ENCODE measurements at places on chromosomes 3 and 15.
A peak's percentile ranks its signal among the peaks of the same experiment; 100 is the strongest.

GRCh38 chr3:12999147-13000140 lies 73.8 kb downstream of the IQSEC1 start:
- no peaks in the 10 kb centered on the region for H3K27me3 ChIP-seq
- H3K4me3 ChIP-seq: no peak overlapping the region
- DNase-seq: peak; percentile 96
- H3K36me3 ChIP-seq: no peaks in the 10 kb centered on the region

- H3K4me1 ChIP-seq: no peaks in the 10 kb centered on the region
- H3K36me3 ChIP-seq: no peaks in the 10 kb centered on the region
- no peak overlapping the region for H3K27ac ChIP-seq
- no peak for DNase-seq
- H3K27me3 ChIP-seq: no peaks in the 10 kb centered on the region
Observed at GRCh38 chr3:72032441-72033135, 247.6 kb upstream of the PROK2 start.

DNA sequence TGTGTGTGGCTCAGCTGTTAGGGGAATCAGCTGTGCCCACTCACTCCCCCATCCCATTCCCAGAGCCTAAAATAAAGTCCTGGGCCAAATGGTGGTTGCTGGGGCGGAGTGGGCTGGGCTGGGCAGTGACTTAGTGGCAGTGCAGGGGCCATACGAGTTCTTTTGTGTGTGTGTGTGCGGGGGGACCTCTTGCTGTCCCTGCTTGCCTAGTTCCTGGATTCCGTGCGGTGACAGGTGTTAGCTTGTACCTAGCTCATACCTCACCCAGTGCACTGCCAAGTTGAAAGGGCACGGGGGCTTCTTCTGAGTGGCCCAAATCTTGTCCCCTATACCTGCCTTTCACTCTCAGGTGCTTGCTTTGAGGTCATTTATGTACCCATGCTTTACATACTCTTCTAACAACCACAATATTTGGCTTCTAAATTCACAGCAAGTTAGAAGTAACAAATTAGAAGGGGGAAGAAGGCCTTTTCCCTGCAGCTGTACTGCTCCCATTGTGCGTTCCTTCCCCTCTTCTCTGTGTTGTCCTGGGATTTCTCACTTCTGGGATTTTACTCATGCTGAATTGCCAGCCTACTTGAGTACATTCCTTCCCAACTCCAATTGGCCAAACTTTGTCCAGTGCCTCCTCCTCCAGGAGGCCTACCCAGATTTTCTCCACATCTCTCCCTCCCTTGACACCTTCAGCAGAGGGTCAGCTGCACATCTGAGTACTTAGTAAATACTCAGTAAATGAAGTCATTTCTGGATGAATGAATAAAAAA lies 66.3 kb upstream of the POLG start:
- no peaks in the 10 kb centered on the region for H3K36me3 ChIP-seq
- H3K4me1 ChIP-seq: peaks cover 19% of the 10 kb centered on the region
- no peak for DNase-seq
- H3K4me3 ChIP-seq: no peak overlapping the region

DNA sequence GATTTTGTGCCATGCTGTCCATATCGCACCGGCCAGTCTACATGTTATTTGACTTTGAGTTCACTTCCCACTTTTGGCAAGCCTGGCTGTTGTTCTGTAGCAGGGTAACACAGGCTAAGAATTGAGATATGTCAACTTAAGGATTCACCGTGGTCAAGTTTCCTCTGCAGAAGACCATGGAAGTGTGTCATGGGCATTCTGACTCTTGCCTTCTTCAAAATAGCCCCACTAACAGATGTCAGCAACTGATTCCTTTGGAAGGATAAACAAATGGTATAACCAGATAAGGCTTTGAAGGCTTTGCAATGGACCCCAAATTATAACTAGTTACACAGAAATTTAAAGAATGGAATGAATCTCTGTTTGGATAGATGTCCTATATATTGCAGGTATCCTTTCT lies 20.1 kb upstream of the CD47 start:
- H3K27me3 ChIP-seq: no peaks in the 10 kb centered on the region
- no peaks in the 10 kb centered on the region for H3K36me3 ChIP-seq
- H3K27ac ChIP-seq: no peak overlapping the region

GRCh38 chr3:38152609-38153008 lies 12.7 kb upstream of the OXSR1 start:
- H3K4me3 ChIP-seq: no peak overlapping the region
- H3K36me3 ChIP-seq: no peaks in the 10 kb centered on the region
- no peak for DNase-seq
- no peaks in the 10 kb centered on the region for H3K4me1 ChIP-seq
- no peaks in the 10 kb centered on the region for H3K27me3 ChIP-seq

DNA sequence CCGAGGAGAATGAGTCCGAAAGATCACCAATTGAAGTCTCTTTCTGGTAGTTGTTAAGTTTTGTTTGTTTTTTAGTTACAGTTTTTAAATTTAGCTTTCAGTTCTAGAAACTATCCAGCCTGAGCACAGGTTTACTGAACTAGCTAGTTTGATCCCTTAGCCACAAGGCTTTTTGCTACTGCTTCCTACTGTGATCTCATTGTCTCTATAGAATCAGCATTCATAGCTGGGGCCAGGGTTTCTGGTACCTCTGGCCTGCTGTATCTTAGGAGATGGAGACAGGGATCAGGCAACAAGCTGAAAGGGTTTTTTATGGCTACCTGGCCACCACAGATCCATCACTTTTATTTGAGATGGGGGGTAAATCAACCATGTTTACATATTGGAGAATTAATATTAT lies 37.0 kb downstream of the GOLM2 start:
- no peaks in the 10 kb centered on the region for H3K27me3 ChIP-seq
- H3K27ac ChIP-seq: no peak overlapping the region
- no peak overlapping the region for H3K4me3 ChIP-seq
- peaks cover 4% of the 10 kb centered on the region for H3K36me3 ChIP-seq

- DNase-seq: no peak
- no peaks in the 10 kb centered on the region for H3K36me3 ChIP-seq
- H3K27ac ChIP-seq: no peak overlapping the region
- H3K27me3 ChIP-seq: no peaks in the 10 kb centered on the region
- no peak overlapping the region for H3K4me3 ChIP-seq
- peaks cover 53% of the 10 kb centered on the region for H3K4me1 ChIP-seq
Observed at GRCh38 chr3:177056927-177057326, 140.4 kb downstream of the TBL1XR1 start.

DNA sequence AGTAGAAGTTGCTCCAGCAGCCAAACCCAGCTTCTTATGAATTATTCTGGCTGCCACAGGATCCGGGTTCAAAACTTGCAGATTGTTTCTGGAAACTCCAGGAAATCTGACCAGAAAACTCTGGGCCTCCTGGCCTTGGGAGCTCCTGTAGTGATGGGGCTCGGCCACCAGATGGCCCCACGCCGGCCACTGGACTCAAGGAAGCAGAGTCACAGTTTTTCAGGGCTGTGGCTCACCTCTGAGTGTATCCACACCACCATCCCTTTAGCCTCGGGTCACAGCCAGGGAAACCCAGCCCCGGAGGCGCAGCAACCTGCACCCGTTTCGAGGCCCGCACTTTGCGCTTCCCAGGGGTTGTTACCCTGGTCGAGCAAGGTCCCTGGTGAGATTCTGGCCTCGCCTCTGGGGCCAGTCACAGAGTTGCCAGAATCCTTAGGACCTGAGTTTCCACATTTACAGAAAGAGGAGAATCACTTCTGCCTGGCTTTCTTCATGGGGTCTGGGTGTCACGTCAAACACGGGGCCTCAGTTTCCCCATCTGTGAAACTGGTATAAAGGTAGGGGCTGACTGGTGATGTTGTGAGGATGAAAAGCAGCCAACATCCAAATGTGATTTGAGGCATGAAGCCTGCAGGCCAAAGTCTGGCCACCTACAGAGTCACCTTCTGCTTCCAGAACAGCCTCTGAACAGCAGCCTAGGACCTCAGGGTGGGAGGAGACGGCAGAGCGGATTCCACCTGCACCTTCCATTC lies 53.5 kb upstream of the LCTL start:
- DNase-seq: peak; percentile 95
- peak overlapping the region; percentile 71 for H3K27ac ChIP-seq
- no peak overlapping the region for H3K4me3 ChIP-seq
- H3K27me3 ChIP-seq: no peaks in the 10 kb centered on the region
- no peaks in the 10 kb centered on the region for H3K4me1 ChIP-seq

- H3K27me3 ChIP-seq: no peaks in the 10 kb centered on the region
- H3K4me1 ChIP-seq: peaks cover 1% of the 10 kb centered on the region
- no peak overlapping the region for H3K4me3 ChIP-seq
- no peak for DNase-seq
- no peaks in the 10 kb centered on the region for H3K36me3 ChIP-seq
- no peak overlapping the region for H3K27ac ChIP-seq
Observed at GRCh38 chr15:58267051-58267450, 128.9 kb downstream of the AQP9 start.

GRCh38 chr3:107521469-107522059 lies 1.2 kb upstream of the BBX start:
- no peak overlapping the region for H3K27ac ChIP-seq
- peaks cover 11% of the 10 kb centered on the region for H3K4me1 ChIP-seq
- H3K4me3 ChIP-seq: no peak overlapping the region
- no peak for DNase-seq
- H3K27me3 ChIP-seq: no peaks in the 10 kb centered on the region
- H3K36me3 ChIP-seq: no peaks in the 10 kb centered on the region

DNA sequence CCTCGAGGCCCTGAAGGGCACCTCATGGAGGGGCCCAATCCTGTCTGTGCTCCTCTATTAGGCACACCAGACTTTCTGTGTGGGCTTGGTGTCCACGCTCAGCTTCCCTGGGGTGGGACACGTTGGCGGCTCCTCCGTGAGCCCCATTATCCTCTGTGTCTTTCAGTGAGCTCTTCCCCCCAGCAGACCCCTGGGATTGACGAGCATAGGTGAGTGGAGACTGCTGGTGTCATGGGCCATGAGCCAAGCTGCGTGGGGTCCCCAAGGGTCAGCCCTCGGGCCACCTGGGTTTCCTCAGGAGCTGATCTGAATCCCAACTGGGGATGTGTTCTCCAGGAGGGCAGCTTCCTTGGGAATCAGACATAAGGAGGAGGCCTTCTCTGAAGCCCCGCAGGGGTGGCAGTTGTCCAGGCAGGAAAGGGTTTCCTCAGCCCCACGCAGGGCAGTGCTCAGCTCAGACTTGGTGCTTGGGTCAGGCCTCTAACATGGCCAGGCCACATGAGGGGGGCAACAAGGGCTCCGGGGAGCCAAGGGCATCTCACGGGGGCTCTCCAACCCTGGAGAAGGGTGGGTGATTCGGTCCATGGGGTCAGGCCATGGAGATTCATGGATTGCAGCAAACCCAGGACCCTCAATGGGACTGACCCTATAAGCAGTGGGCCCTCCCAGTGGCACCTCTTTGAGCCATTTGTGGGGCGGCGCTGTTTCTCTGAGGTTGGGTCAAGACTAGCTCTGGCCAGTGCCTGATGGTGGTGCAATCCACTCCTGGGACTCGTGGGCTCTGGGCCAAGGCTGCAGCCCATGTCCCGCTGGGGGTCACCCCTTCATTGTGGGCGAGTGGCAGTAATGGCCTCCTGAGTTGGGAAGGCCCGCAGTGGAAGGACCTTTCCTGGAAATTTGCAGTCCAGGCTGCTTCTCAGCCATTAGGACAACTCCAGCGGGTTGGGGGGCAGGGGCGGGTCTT lies 222.5 kb downstream of the SNRPN start:
- H3K4me3 ChIP-seq: no peak overlapping the region
- H3K27me3 ChIP-seq: no peaks in the 10 kb centered on the region
- no peak overlapping the region for H3K27ac ChIP-seq
- DNase-seq: peak; percentile 38
- H3K4me1 ChIP-seq: no peaks in the 10 kb centered on the region

DNA sequence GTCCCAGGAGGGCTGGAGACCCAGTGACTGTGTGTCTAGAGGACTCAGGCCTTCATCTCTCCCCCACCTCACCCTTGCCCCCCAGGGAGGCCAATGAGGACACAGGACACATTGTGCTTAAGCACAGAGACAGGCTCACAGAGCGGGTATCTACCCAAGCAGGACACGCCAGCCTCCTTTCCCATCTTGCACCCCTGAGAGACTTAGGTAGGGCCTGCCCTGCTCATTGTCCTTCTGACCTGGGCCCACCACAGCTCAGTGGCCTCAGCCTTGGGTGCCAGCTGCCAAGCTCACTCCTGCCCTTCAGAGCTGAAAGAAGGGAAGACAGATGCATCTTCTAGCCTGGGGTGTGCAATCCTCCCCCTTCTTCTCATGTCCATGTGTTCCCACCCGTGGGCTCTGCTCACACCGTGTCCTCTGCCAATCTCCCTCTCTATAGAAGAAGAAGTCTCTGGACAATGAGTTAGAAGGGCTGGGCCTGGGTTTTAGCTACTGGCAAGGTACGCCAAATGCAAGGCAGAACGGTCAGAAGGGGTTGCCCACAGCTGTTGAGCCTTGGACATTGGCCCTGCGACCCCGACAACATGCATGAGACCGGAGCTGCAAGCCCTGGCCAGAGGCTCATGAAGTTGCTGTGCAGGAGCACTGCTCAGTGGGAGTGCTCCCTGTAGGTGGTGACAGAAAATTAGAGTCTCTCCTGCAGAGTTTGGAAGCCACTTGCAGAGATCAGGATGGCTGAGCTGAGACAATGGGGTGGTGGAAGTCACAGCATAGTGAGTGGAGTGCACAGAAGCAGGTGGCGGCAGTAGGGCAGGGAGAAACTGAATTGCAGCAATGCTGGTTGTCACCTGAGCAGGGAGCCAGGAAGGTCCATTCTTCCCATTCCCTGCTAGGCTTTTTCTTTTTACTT lies 32.8 kb downstream of the ACSBG1 start:
- no peak overlapping the region for H3K27ac ChIP-seq
- no peak for DNase-seq
- H3K4me3 ChIP-seq: no peak overlapping the region
- H3K4me1 ChIP-seq: peaks cover 31% of the 10 kb centered on the region
- no peaks in the 10 kb centered on the region for H3K27me3 ChIP-seq
- no peaks in the 10 kb centered on the region for H3K36me3 ChIP-seq

- H3K4me3 ChIP-seq: no peak overlapping the region
- no peak for DNase-seq
- H3K27me3 ChIP-seq: no peaks in the 10 kb centered on the region
- H3K27ac ChIP-seq: no peak overlapping the region
- no peaks in the 10 kb centered on the region for H3K36me3 ChIP-seq
Observed at GRCh38 chr3:177084616-177085015, 112.7 kb downstream of the TBL1XR1 start.

DNA sequence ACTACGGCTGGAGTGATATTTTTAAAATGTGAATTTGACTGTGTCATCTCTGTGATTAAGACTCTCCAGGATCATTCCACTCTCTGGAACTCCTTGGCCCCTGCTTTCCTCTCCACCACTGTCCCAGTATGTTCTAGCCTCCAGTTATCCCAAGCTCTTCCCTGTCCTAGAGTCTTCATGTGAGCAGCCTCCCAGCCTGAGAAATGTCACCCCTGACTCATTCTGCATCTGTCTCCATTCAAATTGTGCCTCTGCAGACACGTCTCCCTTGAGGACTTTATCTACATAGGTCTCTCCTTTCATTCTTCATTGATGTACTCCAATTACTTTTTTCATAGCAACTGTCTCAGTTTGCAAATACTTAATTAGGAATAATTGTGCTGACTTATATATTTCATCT lies 317.7 kb upstream of the ADAMTS9 start:
- no peak overlapping the region for H3K4me3 ChIP-seq
- H3K36me3 ChIP-seq: no peaks in the 10 kb centered on the region
